CD4-positive, alpha-beta T cell treated with Interferon alpha-2 for 1 hour (primary cell): ENCODE measurements at places on chromosomes 16 and 17.

- no peak for DNase-seq
Observed at GRCh38 chr16:13155780-13156179, 254.4 kb downstream of the SHISA9 start.

DNA sequence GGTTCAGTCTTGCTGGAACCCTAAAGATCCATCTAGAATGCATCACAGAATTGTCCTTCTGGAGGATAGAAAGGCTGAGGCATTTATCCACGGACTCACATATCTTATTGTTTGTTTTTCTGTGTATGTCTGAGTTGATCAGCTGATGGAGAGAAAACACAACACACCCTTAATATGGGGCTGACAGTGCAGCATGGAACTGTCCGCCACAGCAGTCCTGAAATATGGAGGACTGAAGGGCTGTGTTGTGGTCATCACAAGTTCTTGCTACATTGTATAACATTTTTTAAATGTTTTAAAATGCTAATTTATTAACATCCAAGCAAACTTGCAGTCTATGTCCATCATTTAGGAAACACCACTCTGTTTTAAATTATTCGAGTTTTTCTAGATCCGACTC lies 448.9 kb upstream of the ERCC4 start:
- DNase-seq = no peak

DNA sequence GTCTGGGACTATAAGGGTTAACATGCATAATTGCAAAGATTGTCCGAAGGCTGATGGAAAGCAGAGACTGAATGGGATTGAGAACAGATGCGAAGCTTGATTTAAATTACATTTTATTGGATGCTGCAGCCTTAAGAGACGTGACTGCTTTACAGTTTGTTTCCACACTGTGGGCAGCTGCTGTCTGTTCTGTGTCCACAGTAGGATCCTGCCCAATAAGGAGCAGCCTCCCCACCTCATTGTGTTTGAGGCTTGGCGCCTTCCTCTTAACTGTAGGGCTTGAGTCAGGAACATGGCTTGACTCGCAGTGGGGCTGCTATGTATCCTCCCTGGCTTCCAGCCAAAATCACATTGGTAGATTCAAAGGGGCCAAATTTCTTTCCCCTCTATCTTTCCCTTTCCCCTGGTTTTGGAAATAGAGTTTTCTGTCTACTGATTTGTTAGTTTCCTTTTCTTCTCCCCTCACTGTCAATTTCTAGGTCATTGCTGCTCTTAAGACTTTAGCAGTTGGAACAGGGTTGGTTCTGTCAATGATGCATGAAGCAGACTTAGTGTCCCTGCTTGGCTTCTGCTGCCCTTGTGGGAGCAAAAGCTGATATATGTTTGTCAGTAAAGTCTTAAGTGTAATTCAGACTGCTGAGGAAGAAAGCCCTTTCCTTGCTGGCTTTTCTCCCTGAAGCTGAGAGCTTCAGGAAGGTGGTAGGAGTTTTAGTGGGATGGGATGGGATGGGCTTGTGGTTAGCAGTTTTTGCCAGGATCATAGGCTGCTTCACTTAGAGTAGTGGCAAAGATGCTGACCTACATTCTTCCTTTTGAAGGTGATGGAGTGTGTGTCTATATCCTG lies 5.0 kb upstream of the RARA start:
- DNase-seq = no peak

- DNase-seq = no peak
Observed at GRCh38 chr17:64573214-64573613, 66.4 kb downstream of the CEP95 start.

DNA sequence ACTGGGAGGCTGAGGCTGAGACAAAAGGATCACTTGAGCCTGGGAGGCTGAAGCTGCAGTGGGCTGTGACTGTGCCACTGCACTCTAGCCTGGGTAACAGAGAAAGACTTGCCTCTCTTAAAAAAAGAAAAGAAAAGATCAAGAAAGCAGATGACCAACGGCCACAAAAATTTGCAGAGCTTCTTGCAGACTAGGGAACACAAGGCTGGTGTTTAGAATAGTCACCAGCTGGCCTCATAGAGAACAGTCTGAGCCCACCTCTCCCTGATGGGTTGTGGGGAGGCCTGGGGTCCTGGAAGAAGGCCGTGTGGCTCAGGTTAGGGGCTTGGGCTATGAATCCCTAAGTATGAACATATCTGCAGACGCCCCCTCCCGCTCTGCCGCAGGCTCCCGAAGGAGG lies 73.7 kb upstream of the MED9 start:
- DNase-seq = no peak

DNA sequence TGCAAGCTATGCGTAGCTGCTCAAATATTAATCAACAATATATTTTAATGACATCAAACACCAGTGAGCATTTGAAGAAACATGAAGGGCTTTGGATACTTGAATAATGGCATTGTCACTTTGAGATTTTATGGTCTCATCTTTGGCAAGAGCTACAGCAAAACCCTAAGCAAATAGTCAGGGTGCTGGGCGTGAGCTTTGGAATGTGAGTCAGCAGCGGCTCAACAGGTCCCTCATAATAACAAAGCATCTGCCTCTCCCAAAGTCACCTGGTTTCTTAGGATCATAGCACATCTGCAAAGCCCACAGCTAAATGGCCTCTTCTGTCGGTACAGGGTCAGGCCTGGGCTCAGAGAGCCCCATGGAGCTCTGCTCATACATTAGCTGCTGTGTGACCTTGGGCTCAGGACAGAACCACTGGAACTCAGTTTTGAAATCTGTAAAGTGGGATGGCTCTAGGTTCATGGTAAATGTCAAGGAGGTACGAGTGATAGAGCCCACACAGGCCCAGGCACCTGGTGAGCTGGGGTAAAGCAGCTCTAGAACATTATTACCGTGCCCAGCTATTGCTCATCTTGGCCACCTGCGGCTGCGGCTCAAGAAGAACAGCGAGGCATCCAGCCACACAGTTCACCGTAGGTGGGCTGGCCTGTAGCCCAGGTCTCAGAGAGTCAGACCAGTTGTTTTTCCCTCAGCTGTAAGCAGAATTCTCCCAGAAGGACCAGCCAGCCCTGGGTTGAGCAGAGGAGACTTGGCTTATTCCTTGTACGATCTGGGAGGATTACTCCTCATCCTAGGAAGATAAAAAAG lies 544.5 kb upstream of the CDH11 start:
- DNase-seq = no peak

DNA sequence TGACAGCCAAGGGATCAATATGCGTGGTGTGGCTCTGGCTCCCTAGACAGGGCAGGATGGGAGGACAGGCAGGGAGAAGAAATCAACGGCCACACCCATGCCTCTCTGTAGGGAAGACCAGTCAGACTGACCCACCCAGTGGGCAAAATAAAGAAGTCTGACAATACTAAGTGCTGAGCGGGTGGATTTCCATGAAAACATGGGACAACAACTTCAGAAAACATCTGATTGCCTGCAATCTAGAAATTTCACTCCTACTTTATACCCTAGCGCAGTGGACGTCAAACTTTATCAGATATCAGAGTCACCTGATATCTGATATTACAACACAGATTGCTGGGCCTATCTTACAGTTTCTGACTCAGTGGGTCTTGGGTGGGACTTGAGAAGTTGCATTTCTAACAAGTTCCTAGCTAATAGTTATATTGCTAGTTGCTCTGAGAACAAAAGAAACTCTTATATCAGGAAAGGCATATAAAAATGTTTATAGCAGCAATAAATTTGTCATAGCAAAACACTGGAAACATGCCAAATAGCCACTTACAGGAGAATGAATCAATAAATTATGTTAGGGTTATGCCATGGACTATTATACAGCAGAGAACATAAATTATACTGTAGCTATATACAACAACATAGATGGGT lies 38.4 kb downstream of the C17orf67 start:
- DNase-seq = no peak

- DNase-seq = no peak
Observed at GRCh38 chr17:44941712-44942331, 5.8 kb downstream of the KIF18B start.

GRCh38 chr16:19833581-19833980 lies 51.1 kb downstream of the GPRC5B start:
- DNase-seq = no peak

DNA sequence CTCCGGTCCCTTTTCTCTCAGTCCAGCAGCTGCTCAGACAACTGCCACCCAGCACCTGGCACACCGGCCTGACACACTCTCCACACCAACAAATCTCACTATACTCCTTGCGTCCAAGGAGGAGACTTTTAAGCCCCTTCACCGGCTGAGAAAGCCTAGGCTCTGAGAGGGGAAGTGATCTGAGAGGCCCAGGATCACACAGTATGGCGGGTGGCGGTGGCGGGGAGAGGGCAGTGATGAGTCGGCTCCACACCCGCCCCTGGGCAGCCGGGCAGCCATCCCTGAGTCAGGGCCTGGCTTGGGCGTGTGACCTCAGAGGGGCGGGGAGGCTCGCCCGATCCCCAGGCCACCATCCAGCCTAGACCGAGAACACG lies 569 bp downstream of the FLII start:
- DNase-seq = peak; percentile 59

- no peak for DNase-seq
Observed at GRCh38 chr17:16377941-16378341, 3.0 kb upstream of the UBB start.

DNA sequence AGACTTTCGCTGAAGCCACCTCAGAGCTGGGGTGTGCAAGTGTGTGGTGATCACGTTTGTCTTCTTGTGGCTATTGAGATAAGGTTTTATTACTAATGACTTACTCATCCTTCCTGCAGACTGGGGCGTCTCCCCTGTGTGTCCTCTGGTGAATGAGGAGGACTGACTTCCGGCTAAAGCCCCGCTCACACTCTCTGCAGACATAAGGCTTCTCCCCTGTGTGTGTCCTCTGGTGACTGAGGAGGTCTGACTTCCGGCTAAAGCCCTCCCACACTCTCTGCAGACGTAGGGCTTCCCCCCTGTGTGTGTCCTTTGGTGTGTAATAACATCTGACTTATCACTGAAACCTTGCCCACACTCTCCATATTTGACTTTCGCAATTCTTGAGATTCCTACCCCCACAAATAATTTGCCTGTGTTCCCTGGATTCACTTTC lies 19.4 kb downstream of the PRDM7 start:
- no peak for DNase-seq

GRCh38 chr16:54519161-54519695 lies 232.6 kb upstream of the IRX3 start:
- DNase-seq = no peak

DNA sequence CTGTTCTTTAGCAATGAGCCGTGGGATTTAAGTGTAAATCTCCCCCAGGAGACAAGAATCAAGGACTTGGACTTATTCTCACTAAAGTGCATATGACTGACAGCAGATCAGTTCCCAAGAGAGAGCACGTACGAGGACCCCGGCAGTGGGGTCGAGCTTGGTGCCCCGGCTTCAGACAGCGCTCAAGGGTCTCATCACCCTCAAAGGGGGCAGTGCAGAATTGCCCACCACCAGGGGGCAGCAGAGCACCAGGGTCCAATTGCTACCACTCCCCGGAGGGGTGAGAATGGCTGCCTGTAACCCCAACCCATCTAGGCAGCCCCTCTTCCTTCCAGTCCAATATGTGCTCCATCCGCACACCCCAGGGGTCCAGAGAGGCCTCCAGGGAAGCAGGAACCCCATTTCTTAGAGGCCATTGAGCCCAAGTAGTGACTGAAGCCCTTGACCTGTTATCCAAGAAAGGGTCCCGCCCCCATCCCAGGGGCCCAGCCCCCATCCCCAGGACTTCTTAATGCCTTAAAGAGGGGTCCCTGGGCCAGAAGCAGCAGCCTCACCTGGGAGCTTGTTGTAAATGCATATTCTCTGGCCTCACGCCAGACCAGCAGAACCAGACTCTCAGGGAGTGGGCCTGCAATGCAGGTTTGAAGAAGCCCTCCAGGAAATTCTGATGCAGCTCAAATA lies 86.1 kb downstream of the ZDHHC7 start:
- DNase-seq = peak; percentile 63

GRCh38 chr16:2981899-2982250 lies 1.6 kb upstream of the PKMYT1 start:
- no peak for DNase-seq

DNA sequence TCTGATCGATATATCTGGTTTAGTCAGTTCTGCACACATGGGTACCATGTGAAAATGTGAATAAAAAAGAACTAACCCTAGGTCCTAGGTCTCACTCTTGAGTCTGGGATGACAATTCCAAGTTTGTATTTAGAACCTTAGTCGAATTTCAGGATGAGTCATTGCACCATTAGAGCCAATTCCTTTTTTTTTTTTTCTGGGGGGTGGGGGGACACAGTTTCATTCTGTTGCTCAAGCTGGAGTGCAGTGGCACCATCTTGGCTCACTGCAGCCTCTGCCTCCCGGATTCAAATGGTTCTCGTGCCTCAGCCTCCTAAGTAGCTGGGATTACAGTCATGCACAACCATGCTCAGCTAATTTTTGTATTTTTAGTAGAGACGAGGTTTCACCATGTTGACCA lies 41.6 kb downstream of the SPAG9 start:
- no peak for DNase-seq

DNA sequence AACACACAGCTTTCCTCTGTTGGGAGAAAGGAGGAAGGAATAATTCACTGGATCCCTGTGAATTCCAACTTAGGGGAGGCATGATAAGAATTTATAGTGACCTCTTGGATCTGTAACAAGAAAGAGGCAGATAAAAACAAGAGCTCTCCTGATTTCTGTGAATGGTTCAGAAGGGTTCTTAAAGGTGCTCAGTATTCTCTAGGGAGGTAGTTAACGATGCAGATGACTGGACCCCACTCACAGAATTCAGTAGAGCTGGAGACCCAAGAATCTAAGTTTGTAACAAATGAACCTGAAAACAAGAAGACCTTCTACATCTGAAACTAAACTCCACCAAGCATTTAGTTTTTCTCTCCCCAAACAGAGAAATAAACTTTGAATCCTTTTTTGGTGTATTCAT lies 8.6 kb downstream of the ZNRF1 start:
- no peak for DNase-seq

DNA sequence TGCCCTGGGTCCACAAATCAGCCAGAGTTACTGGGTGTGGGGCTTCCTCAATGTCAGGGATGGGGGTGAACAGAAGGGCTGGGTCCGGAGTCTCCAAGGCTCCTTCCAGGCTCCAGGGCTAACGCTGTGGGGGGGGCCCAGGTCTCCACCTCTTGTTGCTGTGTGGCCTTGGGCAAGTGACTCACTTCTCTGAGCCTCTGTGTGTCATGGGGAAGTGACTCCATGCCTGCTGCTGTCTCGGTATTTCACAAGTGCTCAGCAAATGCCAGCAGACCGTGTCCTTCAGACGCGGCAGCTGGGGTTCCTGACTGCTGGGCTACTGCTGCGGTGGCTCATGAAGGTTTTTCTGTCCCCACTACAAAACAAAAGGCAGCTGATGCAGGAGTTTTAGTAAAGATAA lies 26.6 kb downstream of the JPH3 start:
- no peak for DNase-seq

DNA sequence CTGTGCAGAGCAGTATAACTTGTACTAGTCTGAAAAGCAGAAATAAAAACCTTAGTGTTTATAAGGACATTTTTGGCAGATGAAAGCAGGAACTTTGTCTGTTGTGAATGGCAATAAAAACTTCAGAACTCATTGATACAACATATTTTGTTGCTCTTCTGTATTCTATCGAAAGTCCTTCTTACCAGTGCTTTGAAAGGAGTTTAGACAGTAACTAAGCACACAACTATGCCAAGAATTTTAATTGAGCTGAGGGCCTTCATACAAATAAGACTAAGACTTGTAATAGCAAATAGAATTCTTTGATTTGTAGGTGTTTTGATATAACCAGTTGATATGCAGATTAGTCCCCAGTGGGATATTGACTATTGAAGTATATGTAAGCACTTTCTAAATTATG lies 308.4 kb downstream of the ZFHX3 start:
- no peak for DNase-seq

GRCh38 chr16:30787613-30788378 lies 791 bp upstream of the ZNF629 start:
- no peak for DNase-seq

- DNase-seq = no peak
Observed at GRCh38 chr16:10776280-10776679, 32.6 kb downstream of the NUBP1 start.

GRCh38 chr16:56257666-56258342 lies 66.5 kb downstream of the GNAO1 start:
- no peak for DNase-seq
